M059J (cell line): ENCODE measurements at places on chromosomes 12 and 14. TPM values are rescaled to one million over a fixed set of nuclear protein-coding genes. Genes with fewer than 3 reads are reported as not detected.

Gene A2M
- 0.66 and 3.1 TPM in 2 replicates for total RNA-seq

Gene PRPF40B
- total RNA-seq = 7.8 and 9.8 TPM in 2 replicates

Gene PCED1B
- total RNA-seq = 2.8 and 4.5 TPM in 2 replicates

Gene CARMIL3
- not detected in 2 replicates for total RNA-seq

Gene PRR4
- not detected in 2 replicates for total RNA-seq

Gene AACS
- total RNA-seq = 19.4 and 25.3 TPM in 2 replicates

Gene MYF5
- not detected in 2 replicates for total RNA-seq

Gene CALCOCO1
- total RNA-seq = 28.3 and 47.3 TPM in 2 replicates

Gene PRH2
- not detected in 2 replicates for total RNA-seq

Gene OR6C2
- not detected in 2 replicates for total RNA-seq

Gene MOAP1
- total RNA-seq = 9.8 and 10.9 TPM in 2 replicates

Gene MGST1
- total RNA-seq = 59.1 and 70.4 TPM in 2 replicates

Gene RNF212B
- not detected in 2 replicates for total RNA-seq

Gene HRK
- total RNA-seq = not detected in 2 replicates

Gene CEP170B
- total RNA-seq = 3.8 and 9.1 TPM in 2 replicates
